Ascending aorta (tissue), 2 donors: ENCODE measurements at places on chromosomes 12 and 14.

DNA sequence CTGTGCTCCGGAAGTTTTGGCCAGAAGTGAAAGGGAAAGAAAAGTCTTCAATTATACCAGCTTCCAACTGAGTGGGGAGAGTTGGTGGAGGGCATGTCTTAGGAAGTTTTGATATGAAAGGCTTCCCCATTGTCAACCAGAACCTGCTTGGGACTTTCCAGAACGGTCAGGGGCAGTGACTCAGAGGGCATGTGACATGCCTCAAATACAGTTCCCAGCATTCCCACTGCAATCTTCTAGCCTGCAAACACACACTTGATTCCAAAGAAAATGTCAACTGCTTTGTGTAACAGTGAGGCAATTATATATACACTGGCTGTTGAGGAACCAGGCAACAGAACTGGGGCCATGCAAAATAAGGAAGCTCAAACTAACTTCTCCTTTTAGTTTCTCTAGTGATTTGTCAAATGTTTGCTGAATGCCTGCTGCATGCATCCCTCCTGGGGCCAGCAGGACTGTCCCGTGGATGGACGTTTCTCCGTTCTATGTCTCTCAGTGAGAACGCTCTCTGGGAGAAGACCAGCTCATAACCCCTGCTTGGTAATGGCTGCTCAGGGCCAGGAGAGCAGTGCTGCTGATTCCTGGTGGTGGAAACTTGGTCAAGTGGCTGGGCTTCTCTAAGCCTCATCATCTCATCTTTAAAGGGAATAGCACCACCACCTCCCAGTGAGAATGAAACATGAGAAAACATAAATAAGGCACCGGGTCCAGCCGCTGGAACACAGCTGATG lies 18.3 kb downstream of the SLC25A47 start:
- H3K4me3 ChIP-seq = no peak overlapping the region
- H3K4me1 ChIP-seq = peaks cover 8% of the 10 kb centered on the region
- no peaks in the 10 kb centered on the region for H3K27me3 ChIP-seq
- peak; percentile 81 for DNase-seq
- H3K27ac ChIP-seq = peak overlapping the region; percentile 61
- peaks cover 30% of the 10 kb centered on the region for H3K36me3 ChIP-seq

GRCh38 chr14:48738186-48738925 lies 847.8 kb downstream of the RPS29 start:
- no peaks in the 10 kb centered on the region for H3K36me3 ChIP-seq
- no peaks in the 10 kb centered on the region for H3K27me3 ChIP-seq
- no peak overlapping the region for H3K27ac ChIP-seq
- no peak overlapping the region for H3K4me3 ChIP-seq
- no peak for DNase-seq

DNA sequence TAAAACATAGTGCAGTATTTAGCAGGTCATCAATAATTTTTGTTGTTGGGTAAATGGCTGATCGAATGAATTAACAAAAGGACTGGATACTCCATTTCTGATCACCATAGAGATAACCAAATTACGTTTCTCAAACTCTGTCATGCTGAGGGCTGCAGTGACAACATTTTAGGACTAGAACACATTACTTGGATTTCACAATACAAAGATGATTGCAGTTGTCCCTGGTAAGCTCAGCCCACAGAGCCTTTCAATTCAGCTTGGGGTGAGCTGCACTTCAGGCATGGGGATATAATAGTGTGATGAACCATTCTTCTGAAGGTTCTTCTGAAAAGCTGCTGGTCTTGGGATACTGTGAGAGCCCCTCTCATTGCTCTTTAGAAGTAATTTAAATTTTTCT lies 74.3 kb downstream of the FAR2 start:
- H3K4me3 ChIP-seq = no peak overlapping the region
- no peak overlapping the region for H3K27ac ChIP-seq
- H3K4me1 ChIP-seq = no peaks in the 10 kb centered on the region
- H3K27me3 ChIP-seq = no peaks in the 10 kb centered on the region
- no peak for DNase-seq

DNA sequence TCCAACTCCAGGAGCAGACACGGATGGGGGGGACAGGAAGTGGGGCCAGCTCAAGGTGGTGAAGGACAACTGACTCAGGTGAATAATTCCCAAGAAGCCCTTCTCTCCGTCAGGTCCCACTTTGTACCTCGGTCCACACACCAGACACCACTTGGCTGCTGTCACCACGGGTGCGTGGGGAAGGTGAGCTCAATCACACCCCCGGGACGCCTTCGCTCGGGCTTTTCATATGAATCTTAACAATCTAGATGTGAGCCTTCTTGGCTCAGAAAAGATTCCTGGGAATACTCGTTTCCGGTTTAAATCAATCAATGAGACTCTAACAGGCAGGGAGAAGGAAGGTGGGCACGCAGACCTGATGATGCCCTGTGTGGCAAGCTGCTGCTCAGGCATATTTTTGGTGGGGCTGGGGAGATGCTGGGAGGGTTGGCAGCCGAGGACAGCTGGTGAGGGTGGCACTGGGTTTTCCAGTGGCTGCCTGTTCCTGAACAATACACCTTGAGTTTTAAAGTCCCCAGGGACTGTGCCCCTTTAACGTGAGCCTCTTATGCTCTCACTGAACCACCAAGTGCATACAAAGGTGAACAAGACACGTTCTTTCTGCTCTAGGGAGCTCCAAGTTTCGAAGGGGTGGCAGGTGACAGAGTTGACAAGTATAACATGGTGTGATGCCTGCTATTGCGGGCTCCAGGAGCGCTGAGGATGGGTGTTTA lies 5.1 kb downstream of the TESC start:
- no peaks in the 10 kb centered on the region for H3K36me3 ChIP-seq
- H3K4me1 ChIP-seq = peaks cover 6% of the 10 kb centered on the region
- no peak for DNase-seq
- H3K27ac ChIP-seq = no peak overlapping the region

GRCh38 chr14:51680031-51680430 lies 28.3 kb downstream of the FRMD6 start:
- no peaks in the 10 kb centered on the region for H3K27me3 ChIP-seq
- H3K4me1 ChIP-seq = no peaks in the 10 kb centered on the region
- no peaks in the 10 kb centered on the region for H3K36me3 ChIP-seq
- no peak overlapping the region for H3K27ac ChIP-seq
- no peak for DNase-seq

DNA sequence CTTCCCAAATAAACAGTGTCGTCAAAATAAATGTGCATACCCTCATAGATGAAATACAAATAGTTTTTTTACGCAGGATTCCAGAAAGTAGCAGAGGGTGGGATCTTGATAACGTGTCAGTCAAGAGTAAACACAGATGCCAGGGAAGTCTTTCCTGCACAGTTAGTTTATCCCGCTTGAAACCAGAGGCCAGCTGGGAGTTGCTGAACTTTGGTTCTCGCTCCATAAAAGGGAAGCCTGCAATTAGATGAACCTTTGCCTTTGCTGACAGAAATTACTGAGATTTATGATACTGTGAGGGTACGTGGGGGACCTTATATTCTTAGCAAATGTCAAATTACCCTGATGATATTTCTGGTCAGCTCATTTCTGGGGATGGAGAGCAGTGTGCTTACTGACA lies 18.9 kb downstream of the FAR2 start:
- H3K27me3 ChIP-seq = no peaks in the 10 kb centered on the region
- no peak overlapping the region for H3K4me3 ChIP-seq
- H3K27ac ChIP-seq = no peak overlapping the region
- no peaks in the 10 kb centered on the region for H3K4me1 ChIP-seq

GRCh38 chr12:95700316-95700785 lies 90.2 kb downstream of the NTN4 start:
- H3K4me3 ChIP-seq = peak overlapping the region; percentile 26
- peak; percentile 85 for DNase-seq
- H3K36me3 ChIP-seq = no peaks in the 10 kb centered on the region
- no peaks in the 10 kb centered on the region for H3K27me3 ChIP-seq
- H3K27ac ChIP-seq = peak overlapping the region; percentile 77
- H3K4me1 ChIP-seq = peaks cover 7% of the 10 kb centered on the region
